Mesenteric fat pad (tissue), 1 donor: ENCODE measurements at places on chromosomes 13 and 19. TPM values are rescaled to one million over a fixed set of nuclear protein-coding genes. Genes with fewer than 3 reads are reported as not detected.

- no peak for DNase-seq
Observed at GRCh38 chr19:15045506-15045905, 3.8 kb upstream of the CASP14 start.

DNA sequence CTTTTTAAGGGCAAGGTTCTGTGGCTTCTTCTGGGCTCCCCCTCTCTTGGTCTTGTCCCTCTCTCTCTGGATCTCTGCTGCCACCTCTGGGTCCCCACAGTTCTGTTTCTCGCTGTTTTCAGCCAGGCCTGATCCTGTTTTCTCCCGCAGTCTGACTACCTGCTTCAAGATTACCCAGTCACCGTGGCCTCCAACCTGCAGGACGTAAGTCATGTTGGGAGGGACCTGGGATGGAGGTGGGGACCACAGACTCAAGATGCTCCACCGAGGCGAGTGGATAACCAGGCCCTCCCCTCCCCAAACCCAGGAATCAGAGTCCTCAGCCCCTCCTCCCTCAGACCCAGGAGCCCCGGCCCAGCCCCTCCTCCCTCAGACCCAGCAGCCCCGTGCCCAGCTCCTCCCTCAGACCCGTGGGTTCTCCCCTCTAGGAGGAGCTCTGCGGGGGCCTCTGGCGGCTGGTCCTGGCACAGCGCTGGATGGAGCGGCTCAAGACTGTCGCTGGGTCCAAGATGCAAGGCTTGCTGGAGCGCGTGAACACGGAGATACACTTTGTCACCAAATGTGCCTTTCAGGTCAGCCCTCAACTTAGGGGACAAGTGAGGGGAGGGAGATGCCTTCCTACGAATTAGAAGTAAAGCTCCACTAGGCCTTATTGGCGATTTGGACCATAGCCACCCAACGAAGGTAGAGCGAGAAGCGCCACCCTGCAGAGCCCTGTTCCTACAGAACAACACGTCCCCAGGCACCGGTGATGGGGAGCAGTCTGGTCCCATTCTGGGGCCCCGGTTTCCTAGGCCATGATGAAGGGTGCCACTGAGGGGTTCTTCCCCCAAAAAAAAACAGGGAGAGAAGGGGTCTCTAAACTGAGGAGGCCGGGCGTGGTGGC, 2.2 kb downstream of the FLT3LG start:
- DNase-seq, result no peak

The PDX1 gene
- total RNA-seq, result not detected

The DPF1 gene
- not detected for total RNA-seq

- DNase-seq, result peak; percentile 68
Observed at GRCh38 chr19:51146751-51147150, 4.7 kb downstream of the SIGLEC7 start.

- no peak for DNase-seq
Observed at GRCh38 chr13:67130444-67130843, 99.7 kb downstream of the PCDH9 start.

DNA sequence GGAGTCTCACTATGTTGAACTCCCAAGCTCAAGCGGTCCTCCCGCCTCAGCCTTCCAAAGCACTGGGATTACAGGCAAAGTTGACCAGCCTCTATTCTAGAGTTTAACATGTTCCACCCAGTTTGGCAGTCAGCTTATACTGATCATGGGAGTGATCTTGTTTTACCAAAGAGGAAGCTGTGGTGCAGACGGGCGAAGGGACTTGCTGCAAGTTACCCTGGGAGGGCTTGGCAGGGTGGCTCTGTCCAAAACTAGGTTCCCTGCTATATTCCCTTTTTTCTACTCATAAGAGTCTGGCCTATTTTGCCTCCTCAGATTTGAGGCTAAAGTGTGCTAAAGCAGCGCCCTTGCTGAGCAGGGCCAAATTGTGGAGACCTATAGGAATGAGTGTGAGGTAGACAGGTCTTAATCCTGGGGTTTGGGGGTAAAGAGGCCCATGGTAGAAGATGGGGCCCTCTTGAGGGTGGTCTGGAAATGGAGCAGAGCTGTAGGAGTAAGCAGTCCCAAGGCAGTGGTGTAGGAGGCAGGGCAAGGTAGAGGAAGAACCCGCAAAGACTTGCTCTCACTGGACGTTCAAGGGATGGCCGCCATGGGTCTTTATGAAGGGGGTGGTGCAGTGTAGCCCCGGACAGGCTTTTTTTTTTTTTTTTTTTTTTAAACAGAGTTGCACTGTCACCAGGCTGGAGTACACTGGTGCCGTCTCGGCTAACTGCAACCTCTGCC, 3.3 kb downstream of the RPS19 start:
- DNase-seq, result no peak

The TRAPPC5 gene
- 107 TPM for total RNA-seq

The KLK4 gene
- not detected for total RNA-seq

- DNase-seq, result no peak
Observed at GRCh38 chr13:26867451-26868091, 107.0 kb upstream of the GPR12 start.

GRCh38 chr19:13646758-13647157, 117.6 kb upstream of the MRI1 start:
- DNase-seq, result no peak

The SLC8A2 gene
- not detected for total RNA-seq

The MADCAM1 gene
- 1.7 TPM for total RNA-seq

The U2AF1L4 gene
- total RNA-seq, result 12.8 TPM

The PLPPR3 gene
- total RNA-seq, result not detected

GRCh38 chr13:112131713-112132113, 64.8 kb downstream of the SOX1 start:
- DNase-seq, result peak; percentile 84

GRCh38 chr13:99322297-99323103, 15.3 kb upstream of the GPR183 start:
- DNase-seq, result no peak

DNA sequence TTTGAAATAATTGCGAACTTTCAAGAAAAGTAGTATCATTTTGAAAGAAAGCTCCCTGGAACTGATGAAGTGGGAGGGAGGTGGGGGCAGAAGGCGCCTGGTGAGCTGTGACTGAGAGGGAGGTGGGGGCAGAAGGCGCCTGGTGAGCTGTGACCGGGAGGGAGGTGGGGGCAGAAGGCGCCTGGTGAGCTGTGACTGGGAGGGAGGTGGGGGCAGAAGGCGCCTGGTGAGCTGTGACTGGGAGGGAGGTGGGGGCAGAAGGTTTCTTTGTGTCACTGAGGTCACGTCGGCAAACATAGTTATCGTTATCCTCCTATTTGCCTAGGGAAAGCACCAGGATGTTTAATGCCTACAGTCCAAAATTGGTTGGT, 24.2 kb downstream of the C2CD4C start:
- no peak for DNase-seq

DNA sequence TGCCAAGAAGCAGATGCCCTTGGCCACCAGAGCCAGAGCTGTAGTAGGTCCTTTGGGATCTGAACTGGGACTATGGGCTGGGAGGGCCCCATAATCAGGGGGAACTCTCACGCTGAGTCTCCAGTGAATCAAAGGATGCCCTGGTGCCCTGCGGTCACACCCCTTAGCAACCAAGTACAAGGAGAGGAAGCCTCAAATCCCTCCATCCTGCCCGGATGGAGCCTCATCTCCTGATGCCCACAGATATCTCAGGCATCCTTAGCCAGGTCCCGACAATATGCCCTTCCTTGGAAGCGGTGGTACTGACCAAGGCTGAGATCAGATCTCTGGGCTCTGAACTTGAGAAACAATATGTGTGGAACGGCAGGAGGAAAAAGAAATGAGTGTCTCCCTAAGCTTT, 1.7 kb downstream of the PLEKHA4 start:
- DNase-seq, result no peak

DNA sequence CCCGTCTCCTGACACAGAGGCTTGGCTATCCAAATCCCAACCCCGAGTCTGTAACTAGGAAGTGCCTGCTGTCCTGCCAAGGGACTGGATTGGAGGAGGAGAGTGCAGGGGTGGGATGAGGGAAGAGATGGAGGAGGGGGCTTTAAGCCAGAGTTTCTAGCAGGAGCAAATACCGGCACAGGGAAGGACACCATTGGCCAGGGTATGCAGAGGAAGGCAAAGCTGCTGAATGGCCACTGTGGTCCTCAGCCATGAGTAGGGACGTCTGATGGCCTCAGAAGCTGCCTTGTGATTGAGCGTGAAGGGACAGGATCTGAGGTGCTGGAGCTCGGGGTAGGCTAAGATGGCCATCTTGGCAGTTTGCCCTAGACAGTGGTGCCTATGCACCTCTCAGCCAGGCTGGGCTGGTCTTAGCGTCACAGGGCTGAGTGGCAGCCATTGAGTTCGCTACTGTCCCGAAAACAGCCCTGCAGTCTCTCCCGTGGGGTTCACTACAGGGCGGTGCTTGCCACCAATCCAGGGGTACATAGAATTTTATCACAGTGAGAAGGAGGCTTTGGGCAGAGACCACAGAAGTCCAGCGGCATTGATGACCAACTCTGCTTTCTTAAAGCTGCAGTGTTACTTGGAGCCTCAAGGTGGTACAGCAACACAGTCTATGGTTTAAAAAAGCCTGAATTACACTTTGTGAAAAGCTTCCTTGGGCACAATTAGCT, 61.8 kb downstream of the AKAP11 start:
- no peak for DNase-seq

DNA sequence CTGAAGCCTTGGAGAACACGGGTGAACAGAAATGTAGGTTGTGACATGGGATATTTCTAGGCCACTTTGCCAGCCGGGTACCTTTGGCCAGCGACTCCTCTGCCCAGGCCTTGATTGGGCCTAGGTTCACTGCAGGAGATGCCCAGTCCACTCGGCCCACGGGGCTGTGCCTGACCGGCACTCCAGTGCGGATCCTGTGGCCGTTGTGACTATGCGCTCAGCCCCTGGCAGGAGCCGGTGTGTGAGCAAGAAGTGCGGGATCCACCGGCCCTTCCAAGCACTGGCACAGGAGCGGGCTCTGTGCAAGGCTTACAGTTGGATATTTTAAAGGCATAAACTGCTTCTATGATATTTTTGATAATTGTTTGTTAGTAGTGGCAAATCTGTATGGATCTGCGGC, 1042.5 kb upstream of the PCDH9 start:
- no peak for DNase-seq

DNA sequence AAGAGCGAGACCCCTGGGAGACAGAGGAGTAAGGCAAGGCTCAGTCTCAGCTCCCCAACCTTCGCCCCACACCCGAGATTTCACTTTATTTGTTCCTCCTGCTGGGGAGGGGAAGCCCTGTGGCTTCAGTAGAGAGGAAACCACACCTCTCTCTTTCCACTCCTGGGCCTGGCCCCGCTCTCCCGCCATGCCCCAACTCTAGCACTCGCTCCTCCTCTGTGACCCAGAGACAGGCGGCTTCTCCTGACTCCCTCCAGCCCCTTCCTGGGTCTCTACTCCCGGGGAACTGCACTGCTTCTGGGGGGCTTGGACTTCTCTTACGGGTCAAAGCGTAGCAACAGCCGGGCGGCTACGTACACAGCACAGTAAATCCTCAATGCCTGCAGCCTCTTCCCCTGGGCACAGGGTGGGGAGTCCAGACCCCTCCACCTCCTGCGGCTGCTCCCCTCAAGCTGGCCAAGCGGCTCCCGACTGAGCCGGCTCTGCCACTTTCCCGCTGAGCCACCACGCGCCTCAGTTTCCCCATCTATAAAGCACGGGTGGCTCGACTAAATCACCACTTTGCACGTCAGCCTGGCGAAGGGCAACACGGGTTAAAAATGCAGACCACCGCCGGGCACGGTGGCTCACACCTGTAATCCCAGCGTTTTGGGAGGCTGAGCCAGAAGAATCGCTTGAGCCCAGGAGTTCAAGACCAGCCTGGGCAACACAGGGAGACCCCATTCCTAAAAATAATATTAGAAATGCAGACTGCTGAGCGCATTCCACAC, 1.4 kb downstream of the RNF126 start:
- DNase-seq, result no peak

The NCR1 gene
- total RNA-seq, result 0.51 TPM
